ENCODE measurements at places on chromosomes 11 and 22.

GRCh38 chr11:47355283-47356128 is 3.0 kb upstream of the MYBPC3 start:
- DNase-seq: peak; percentile 82

GRCh38 chr11:45930031-45930794 is 7.8 kb downstream of the LARGE2 start:
- DNase-seq: no peak

DNA sequence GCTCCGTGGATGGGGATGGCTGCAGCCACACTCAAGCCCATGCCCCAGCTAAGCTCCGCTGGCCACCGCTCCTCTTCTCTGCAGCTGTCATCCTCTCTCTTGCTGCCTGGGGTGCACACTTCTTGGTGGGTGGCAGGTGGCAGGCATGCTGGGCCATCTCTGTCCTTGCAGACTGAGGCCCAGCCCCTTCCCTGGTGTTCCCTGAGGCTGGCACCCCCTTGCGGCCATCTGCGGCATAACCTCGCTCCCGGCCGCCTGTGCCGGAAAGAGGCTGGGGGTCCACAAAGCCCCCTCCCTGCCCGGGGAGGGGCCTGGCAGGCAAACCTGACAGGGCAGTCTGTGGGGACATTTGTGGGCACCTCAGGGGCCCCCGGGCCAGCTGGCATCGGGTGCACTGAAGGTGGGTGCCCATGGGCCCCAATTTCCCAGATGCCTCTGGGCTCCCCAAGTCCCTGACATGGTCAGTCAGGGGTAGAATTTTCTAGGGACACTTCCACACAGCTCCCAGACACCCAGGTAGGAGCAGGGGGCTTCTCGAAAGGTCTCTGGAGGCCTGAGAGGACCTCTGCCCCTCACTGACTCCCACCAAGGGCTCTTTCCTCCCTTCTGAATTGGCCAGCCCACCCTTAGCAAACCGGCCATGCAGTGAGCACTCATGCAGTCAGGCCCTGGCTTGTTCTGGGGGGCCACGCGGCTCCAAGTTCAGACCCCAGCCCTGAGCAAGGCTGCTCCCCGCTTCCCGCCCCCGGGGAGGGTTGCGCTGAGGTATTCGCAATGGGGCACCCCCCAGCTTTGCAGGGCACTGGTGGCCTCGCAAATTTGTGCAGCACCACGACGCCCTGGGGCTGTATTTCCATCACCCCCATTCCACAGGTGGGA is 23.5 kb upstream of the TH start:
- no peak for DNase-seq

DNA sequence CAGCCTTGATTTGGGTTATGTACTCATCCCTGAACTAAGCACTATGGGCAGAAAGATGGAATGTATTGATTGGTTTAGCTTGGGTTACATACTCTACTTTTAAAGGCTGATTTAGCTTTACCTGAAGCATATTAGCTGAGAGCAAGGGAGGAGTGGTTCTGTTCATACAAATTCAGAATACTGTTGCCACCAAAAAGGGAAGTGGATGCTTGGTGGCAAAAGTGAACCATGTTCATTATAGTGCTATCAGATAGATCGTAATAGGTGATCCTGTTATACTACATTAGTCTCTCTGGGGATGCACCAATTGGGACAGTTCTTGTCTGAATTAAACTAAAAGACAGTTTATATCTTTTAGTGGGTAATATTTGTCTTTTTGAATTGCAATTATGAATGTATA is 44.5 kb upstream of the RRM1 start:
- no peak for DNase-seq

GRCh38 chr11:123439616-123440015 is 9.5 kb downstream of the GRAMD1B start:
- DNase-seq: no peak

DNA sequence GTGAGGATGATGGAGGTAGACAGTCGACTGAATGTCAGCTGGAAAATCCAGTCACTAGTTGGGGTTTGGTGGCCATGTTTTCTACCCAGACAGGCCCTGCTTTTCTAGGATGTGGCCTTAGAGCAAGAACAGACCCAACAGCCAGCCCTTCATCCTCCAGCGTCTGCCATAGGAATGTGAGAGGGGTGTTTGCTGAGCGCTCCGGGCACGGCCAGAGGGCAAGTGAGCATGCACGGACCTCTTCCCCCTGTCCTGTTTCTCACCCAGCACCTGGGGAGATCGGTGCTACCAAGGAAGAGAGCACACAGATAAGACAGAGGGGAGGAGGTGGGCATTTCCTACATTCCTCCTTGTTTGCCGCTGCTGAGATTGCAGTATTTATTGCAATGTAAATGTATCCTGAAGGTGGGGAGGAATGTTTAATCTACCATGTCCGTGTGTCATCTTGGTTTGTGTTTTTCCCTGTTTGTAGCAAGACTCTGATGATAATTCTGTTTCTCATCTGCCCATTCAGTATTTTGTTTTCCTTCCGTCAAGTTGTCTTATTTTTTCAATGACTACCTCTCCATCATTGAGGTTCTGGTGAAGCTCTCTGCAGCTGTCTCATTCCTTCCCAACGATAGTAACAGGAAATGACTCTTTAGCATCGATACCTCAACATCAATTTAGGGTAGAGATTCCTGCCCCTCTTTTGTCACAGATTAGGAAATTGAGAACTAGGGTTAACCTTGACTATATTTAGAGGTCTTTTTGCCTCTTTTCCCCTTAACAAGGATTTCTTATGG is 4.9 kb upstream of the ATF4 start:
- no peak for DNase-seq

DNA sequence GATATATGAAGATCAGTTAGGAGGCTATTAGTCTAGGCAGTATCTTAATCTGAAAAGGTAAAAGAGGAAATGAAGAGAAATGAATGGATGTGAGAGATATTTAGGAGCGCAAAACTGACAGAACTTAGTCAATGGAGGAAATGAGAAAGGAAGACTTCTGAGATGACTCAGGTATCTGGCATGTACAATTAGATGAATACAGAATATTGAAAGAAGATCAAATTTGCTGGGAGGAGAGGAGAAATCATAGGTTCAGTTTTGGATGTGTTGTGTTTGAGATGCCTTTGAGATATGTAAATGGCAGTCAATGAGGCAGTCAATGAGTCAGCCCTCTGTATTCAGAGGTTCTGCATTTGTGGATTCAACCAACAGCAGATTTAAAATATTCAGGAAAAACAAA is 42.9 kb upstream of the GAB2 start:
- DNase-seq: no peak

DNA sequence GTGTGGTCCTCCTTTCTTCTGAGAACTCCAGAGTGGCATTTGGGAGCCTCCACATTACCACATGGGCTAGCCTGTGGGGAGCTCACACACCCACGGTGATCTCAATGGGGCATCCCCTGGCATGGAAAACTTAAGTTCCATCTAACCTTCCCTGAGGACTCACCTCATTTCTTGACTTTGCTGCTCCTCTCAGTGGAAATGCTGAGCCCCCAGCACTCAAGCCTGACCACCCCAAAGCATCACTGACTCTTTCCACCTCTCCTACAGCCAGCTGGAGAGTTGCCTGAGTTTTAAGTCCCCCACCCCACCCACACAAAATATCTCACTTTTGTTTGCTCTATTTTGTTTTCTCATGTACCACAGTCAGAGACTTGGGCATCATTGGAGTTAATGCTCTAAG is 23.8 kb upstream of the PARVA start:
- no peak for DNase-seq

DNA sequence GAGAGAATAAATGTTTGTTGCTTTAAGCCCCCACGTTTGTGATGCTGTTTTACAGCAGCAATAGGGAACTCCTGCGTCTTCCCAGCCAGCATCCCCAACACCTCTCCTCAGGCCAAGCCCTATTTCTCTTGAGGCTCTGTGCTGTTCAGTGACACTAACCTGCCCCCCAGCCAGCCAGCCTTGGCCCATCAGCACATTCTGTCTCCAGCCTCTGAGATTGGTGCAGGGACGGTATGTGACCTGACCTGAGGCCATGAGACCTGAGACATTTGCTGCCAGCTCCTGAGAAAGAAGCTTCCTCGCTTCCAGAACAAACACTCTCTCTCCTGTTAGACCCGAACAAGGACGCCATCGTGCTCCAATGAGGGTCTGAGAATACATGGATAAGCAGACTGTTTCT is 38.5 kb upstream of the SLC35C1 start:
- no peak for DNase-seq

- no peak for DNase-seq
Observed at GRCh38 chr11:69840371-69841169, 21.4 kb upstream of the FGF3 start.

GRCh38 chr22:23781065-23781464 is 5.7 kb upstream of the SMARCB1 start:
- no peak for DNase-seq

- no peak for DNase-seq
Observed at GRCh38 chr11:75439026-75439425, 6.0 kb upstream of the KLHL35 start.

GRCh38 chr22:31122532-31123291 is at the start of gene INPP5J:
INPP5J (plus strand) TSS chr22:31122966; CDS start chr22:31123015, 49 bp downstream.
- no peak for DNase-seq

DNA sequence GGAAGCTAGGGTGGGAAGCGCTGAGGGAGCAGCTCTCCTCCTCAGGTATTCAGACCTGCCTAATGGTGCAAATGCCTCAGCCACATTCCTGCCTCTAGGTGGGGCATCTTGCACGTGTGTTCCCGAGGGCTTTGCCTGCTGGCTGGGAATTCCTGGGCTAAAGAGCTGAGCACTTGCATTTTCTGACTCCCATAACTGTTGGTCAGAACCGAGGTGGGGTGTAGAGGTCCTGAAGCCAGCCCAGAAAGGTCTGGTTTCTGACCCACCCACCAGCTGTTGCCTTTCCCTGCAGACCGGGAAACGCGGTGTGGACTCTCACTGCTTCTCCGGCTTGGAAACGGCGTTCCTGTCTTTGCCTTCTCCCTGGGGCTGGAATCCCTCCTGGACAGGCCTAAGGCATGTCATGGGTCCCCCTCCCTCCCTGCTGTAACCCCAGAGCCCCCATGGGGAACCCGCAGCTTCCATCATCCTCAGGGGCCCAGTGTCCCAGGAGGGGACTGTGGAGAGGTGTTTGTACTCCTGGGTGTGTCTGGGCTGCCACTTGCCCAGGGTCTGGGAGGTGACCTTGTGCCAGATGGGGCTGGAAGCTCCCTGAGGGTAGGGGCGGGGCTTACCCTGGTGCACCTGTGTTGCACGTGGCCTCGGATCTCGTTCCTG is 24.0 kb upstream of the SMIM38 start:
- DNase-seq: no peak

GRCh38 chr11:9861860-9862725 is 198.2 kb downstream of the SWAP70 start:
- DNase-seq: no peak

GRCh38 chr11:69644962-69645675 is 4.2 kb downstream of the CCND1 start:
- no peak for DNase-seq

GRCh38 chr22:44924710-44925109 is 85.1 kb downstream of the PHF21B start:
- no peak for DNase-seq

GRCh38 chr11:2269601-2270321 is 627 bp downstream of the ASCL2 start:
- no peak for DNase-seq

DNA sequence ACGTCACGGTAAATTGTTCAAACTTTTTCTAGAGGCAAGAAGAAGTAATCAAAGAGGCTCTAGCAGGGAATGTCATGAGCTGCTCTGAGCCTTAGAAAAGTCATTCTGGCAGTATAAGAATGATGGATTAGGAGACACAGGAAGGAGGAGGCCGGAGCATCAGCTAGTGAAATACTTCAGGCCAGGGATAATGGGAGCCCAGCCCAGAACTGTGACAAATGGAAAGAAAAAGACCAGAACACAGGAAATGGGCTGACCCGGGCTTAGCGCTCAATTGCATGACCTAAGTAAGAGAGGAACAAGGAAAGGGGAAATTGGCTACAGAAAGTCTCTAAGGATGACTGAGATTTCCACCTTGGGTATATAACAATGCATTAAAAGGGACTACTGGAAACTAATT is 108.6 kb downstream of the LARGE1 start:
- no peak for DNase-seq

GRCh38 chr22:19275513-19275912 is 16.0 kb downstream of the CLTCL1 start:
- DNase-seq: no peak

DNA sequence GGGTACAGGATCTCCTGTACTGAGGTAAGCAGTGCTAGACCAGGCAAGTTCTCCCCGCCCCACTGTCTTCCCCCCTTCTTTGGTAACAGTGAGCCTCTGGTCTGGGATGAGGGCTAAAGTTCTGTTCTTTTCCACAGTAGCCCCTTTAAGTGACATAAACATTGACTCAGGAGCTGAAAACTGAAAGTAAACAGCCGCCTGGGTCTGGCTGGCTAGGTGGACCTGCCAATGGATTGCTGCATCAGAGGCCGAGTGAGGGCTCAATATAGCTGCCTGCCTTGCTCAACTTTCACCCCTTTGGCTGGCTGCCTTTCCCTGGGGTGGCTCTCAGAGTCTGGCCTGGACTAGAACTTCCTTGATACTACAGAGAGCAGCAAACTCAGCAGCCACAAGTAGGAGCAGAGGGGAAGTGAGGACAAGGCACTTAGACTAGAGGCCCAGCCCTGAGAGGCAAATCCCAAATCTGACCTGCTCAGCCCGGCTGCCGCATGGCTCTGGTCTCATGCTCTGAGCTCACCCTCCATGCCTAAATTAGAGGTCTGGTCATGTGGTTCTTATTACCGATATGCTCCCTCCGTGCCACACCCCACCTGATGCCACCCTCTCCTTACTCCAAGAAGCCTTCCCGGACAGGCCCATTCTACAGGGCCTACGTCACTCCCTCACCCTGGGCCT is 9.6 kb upstream of the UCP3 start:
- peak; percentile 50 for DNase-seq

DNA sequence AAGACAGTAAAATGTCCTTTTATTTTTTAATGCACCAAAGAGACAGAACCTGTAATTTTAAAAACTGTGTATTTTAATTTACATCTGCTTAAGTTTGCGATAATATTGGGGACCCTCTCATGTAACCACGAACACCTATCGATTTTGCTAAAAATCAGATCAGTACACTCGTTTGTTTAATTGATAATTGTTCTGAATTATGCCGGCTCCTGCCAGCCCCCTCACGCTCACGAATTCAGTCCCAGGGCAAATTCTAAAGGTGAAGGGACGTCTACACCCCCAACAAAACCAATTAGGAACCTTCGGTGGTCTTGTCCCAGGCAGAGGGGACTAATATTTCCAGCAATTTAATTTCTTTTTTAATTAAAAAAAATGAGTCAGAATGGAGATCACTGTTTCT is 1.1 kb upstream of the CCND1 start:
- no peak for DNase-seq

DNA sequence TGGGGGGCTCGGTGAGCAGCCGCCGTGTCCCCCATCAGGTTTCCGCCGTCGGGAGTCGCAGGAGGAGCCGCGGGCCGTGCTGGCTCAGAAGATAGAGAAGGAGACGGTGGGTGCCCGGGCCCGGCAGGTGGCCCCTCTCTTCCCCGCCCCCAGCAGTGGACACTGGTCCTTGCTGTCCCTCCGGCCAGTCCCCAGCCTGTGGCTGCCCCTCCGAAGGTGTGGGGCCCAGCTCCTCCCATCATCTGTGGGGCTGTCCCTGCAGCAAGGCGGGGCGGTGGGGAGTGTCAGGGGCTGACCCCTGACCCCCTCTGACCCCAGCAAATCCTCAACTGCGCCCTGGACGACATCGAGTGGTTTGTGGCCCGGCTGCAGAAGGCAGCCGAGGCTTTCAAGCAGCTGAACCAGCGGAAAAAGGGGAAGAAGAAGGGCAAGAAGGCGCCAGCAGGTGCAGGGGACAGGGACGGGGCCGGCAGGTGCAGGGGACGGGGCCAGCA is 15.3 kb downstream of the EPS8L2 start:
- DNase-seq: no peak
